Testis (tissue), 5 donors: ENCODE measurements at places on chromosomes 3 and 15. TPM values are rescaled to one million over a fixed set of nuclear protein-coding genes. Genes with fewer than 3 reads are reported as not detected.
A peak's percentile ranks its signal among the peaks of the same experiment; 100 is the strongest.

DNA sequence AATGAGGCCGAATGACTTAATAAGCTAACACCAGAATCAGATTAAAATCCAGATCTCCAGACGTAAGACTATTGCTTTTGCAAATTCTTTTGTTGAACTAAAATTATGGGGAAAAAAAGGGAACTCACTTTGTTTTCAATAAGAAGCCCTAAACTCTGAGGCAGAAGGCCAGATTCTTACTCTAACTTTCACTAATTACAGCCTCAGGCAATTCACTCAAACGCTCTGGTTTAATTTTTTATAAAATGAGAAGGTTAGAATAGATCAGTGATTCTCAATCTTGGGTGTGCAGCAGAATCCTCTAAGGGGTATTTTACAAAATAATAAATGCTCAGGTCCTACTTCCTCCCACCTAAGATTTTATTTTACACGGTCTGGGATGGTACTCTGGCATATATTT is 38.1 kb downstream of the C3orf70 start:
- DNase-seq, result no peak

DNA sequence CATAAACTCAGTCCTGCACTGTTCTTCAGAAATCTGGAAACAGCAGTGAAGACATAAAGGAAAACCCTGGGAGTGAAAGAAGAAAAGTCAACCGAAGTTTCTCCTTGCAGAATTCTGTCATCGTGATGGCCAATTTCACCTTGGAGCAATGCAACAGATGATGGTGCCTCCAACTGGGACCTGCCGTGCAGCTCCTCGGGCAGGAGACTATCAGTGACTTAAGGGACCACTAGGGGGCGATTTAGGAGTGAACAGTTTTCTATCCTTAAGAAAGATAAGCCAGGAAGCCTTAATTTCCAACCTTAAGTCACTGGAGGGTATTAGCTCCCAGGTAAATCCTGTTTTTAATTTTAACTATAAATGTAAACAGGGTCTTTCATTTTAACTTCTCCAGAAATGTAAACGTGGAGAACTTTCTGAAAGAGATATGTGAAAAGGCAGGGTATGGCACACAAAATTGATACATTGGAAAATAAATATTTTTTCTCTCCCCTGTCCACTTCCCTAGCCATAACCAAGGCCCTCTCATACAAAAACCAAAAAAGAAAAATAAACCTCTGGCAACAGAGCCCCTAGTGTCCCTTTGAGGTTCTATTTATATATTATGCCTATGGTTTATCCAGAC is 116.3 kb downstream of the PDZRN3 start:
- DNase-seq, result peak; percentile 76

DNA sequence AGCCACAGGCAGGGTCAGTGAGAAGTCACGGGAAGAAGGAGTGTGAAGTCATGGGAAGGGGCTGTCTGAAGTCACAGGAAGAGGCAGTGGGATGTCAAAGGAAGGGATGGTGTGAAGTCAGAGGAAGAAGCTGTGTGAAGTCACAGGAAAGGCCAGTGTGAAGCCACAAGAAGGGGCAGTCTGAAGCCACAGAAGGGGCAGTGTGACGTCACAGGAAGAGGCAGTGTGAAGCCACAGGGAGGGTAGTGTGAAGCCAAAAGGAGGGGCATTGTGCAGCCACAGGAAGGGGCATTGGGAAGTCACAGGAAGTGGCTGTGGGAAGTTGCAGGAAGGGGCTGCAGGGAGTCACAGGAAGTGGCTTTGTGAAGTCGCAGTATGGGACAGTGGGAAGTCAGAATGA is 35.1 kb downstream of the GASK1A start:
- no peak for DNase-seq

DNA sequence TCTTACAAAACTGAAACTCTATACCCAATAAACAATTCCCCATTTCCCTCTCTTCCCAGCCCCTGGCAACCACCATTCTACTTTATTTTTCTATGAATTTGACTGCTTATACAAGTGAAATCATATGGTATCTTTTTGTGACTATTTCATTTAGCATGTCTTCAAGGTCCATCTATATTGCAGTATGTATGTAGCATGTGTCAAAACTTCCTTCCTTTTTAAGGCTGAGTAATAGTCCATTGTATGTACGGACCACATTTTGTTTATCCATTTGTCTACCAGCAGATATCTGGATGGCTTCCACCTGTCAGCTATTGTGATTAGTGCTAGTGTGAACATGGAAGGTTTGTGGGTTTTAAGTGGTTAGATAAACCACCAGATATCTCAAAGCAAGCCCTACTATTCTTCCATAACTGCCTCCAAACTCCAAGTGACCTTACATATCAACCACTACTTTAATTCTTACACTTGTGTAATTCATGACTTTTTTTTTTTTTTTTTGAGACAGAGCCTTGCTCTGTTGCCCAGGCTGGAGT is 134.7 kb downstream of the TMCC1 start:
- DNase-seq, result no peak

DNA sequence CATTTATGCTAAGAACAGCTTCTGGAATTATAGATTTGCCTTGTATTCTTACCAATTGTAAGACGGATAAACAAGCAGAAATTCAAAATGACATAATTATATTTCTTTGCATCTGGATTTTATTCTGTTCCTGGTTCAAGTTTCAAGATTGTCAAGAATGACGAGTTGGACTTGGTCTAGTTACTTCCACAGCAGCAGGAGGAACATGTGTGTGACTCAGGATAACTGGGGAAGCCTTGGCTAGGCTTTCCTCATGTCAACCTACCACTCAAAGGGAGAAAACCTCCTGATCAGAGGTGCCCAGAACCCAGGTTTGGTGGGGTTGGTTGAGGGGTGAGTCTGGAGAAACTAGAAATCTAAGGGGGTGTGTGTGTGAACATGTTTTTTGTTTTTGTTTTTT is 259.7 kb downstream of the SOX2 start:
- no peak for DNase-seq

The CPN2 gene
- total RNA-seq, result 1.4 TPM

The HCN4 gene
- 12.6 TPM for total RNA-seq

The SENP8 gene
- 17.6 TPM for total RNA-seq

- no peak for DNase-seq
Observed at GRCh38 chr3:156160647-156161046, 40.3 kb downstream of the KCNAB1 start.

GRCh38 chr3:28891485-28891884 is 389.4 kb upstream of the RBMS3 start:
- DNase-seq, result no peak

The MCTP2 gene
- 13.8 TPM for total RNA-seq

GRCh38 chr3:171528102-171528501 is 67.9 kb upstream of the TNIK start:
- DNase-seq, result no peak

DNA sequence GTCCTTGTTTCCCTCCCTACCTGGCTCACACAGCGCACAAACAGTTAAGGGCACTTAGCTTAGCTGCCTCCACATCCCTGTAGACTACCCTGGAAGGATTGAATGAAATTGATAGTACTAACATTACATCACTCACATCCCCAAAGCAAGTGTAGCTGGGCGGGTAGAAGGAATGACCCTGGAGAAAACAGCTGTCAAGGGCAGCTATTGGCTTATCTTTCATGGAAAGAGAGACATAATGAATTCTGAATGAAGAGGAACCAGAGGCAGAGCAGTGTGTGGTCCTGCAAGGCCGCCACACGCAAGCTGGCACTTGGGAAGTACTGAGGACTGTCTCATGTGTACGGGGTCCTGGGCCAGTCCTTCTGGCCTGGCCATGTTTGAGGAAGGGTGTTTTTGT is 369.6 kb upstream of the RGMA start:
- DNase-seq, result no peak

- DNase-seq, result no peak
Observed at GRCh38 chr3:117297065-117297464, 587.5 kb downstream of the TUSC7 start.

DNA sequence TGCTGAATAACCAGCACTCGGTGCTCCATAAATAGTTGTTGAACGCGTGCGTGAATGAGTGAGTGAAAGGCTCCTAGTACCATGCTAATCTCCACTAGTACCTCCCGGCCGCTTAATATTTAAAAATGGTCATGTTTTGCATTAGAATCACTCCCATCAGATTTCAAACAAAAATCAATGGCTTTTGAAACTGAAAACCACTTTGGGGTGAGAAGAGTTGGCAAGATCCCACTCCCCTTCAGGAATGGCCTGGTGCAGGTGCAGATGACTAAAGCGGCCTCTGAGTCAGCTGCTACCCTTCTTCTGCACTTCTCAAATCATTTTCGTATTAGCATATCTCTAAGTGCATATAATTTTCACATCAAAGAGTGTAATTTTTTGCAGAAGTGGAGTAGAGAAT is 425.3 kb upstream of the PROK2 start:
- no peak for DNase-seq

The CTXN2 gene
- 1.0 TPM for total RNA-seq

The DUOXA1 gene
- total RNA-seq, result 0.31 TPM

- no peak for DNase-seq
Observed at GRCh38 chr3:4601892-4602291, 108.7 kb downstream of the ITPR1 start.

- no peak for DNase-seq
Observed at GRCh38 chr3:39707314-39707909, 102.0 kb upstream of the MYRIP start.

The LMOD3 gene
- not detected for total RNA-seq

DNA sequence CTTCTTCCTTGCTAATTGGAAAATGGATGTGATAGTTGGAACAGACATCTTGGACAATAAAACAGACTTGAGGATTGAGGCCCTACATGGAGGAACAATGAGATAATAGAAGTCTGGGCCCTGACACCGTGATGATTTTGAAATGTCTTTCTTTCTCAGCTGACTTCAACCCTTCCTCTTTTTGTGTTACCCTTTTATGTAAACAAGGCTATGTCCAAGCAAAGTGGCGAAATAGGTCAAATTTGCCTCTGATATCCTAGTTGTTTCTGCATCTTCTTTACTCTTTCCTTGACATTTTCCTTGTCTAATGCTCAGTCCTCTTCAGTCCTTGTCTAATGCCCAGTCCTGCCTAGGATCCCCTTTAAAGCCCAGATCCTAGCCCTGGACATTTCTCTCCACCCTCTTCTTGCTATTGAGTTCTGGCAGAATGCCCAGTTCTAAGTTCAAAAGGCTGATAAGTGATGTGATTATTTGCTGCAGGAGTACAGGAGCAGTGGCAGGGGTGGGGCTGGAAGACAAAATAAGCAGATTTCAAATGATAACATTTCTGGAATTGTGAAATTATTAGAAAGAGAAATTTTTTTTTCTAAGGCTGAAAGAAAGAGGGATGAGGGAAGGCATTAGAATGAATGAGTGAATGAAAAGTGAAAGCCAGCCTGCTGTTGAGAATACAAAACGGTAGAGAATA is 6.5 kb upstream of the VPS8 start:
- no peak for DNase-seq

The GOLGA6L7 gene
- total RNA-seq, result 4.3 TPM

DNA sequence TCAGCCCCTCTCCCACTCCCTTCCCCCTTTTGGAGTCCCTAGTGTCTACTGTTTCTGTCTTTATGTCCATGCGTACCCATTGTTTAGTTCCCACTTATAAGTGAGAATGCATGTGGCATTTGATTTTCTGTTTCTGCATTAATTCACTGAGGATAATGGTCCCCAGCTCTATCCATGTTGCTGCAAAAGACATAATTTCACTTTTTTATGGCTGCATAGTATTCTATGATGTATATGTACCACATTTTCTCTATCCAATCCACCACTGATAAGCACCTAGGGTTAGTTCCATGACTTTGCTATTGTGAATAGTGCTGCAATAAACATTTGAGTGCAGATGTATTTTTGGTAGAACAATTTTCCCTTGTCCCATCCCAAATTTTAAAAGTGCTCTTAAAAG is 34.2 kb upstream of the RSL24D1 start:
- DNase-seq, result no peak

- DNase-seq, result no peak
Observed at GRCh38 chr3:87997298-87997697, 61.5 kb downstream of the CGGBP1 start.

GRCh38 chr3:87354398-87354797 is 78.0 kb upstream of the POU1F1 start:
- DNase-seq, result no peak

The TIMP4 gene
- 1.3 TPM for total RNA-seq

The ACP3 gene
- 5.8 TPM for total RNA-seq

DNA sequence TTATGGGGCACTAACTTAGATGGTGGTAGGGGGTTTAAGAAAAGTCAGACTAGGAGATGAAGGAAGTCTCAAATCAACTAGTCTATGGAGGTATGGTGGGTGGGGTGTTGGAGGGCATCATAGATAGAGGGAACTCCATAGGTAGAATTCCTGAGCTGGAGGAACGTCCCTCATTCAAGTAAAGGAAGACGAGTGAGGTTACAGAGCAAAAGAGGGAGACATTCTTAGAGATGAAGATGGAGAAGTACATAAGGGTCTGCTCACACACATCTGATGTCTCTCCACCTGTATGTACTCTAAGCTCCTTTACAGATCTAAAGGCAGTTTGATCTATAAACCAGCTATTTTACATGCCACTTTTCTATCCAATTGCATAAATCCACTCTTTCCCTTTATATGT is 1.4 kb downstream of the PLSCR1 start:
- no peak for DNase-seq

DNA sequence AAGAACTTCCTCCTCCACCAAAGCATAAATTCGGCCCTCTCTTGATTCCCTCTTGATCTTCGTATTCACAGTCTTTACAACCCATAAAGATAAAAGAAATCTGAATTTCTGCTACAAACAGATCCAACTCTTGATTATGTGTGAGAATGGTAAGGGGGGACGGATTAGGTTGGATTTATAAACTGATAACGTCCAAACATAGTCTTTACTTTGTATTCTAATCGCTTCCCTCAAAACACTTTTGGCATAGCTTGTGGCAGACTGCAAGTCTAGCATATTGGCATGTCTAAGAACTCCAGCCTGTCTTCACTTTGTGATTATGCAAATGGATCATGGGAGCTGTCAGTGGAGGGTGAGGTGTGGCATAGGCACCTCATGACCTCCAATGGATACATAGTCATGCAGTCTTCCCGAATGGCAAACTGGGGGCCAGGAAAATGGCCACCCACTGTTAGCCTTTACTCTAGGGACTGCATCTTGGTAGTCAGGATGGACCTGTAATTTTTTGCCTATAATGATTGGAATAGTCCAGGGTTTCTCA is 24.3 kb upstream of the GPR171 start:
- DNase-seq, result no peak

GRCh38 chr15:39728845-39729244 is 53.8 kb downstream of the FSIP1 start:
- no peak for DNase-seq
